Mesangial cell (primary cell): ENCODE measurements at places on chromosomes 3 and 15. TPM values are rescaled to one million over a fixed set of nuclear protein-coding genes. Genes with fewer than 3 reads are reported as not detected.

SPSB4 gene
- 0.13 and 0.49 TPM in 2 replicates for total RNA-seq

FMN1 gene
- total RNA-seq, result 0.33 and 5.8 TPM in 2 replicates

CTXN2 gene
- under 0.01 TPM in 1 of 2 replicates, not detected in the other for total RNA-seq

TRH gene
- not detected in 2 replicates for total RNA-seq

IL17RB gene
- total RNA-seq, result 0.49 and 0.63 TPM in 2 replicates

UBA7 gene
- 7.0 and 22.6 TPM in 2 replicates for total RNA-seq

SKOR1 gene
- total RNA-seq, result 0.25 TPM in 1 of 2 replicates, not detected in the other

SEMA6D gene
- total RNA-seq, result 0.49 and 2.9 TPM in 2 replicates

CIAO2A gene
- 46.8 and 77.1 TPM in 2 replicates for total RNA-seq

PCSK6 gene
- 0.13 and 0.81 TPM in 2 replicates for total RNA-seq

CNOT10 gene
- 13.1 and 20.9 TPM in 2 replicates for total RNA-seq

GREM1 gene
- total RNA-seq, result 55.8 and 78.7 TPM in 2 replicates

CPLX3 gene
- total RNA-seq, result not detected in 2 replicates

CASR gene
- 2.2 TPM in 1 of 2 replicates, not detected in the other for total RNA-seq

VGLL3 gene
- total RNA-seq, result 15.6 and 19.7 TPM in 2 replicates

CFAP44 gene
- total RNA-seq, result 0.16 and 0.51 TPM in 2 replicates

AGBL1 gene
- not detected in 2 replicates for total RNA-seq

C3orf49 gene
- not detected in 2 replicates for total RNA-seq

C3orf33 gene
- total RNA-seq, result 0.81 and 4.1 TPM in 2 replicates

MESP1 gene
- total RNA-seq, result 1.8 and 4.3 TPM in 2 replicates

SLC28A2 gene
- not detected in 2 replicates for total RNA-seq

SUSD5 gene
- total RNA-seq, result 2.5 and 7.5 TPM in 2 replicates

TMEM207 gene
- not detected in 2 replicates for total RNA-seq
